Thymus (tissue), 14 donors: ENCODE measurements at places on chromosomes 3 and 15.

DNA sequence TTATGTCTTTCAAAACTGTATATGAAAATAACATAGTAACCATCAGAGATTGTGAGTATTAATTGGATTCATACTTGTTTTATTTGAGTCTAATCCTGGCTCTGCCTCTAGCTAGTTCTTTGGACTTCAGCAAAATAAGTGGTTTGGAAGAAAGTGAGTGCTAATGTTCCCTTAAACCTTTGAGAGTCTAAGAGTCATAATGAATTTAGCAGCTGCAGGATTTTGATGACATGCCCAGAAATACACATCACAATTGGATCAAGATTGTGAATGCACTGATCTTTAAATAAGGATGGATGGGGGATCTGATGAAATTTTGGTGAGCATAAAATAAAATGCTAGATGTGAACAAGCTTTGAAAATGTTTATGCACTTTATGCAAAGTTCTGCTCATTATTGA, 79.9 kb upstream of the FAM98B start:
- no peak for DNase-seq

- no peak for DNase-seq
These were observed 16.9 kb downstream of the ACAA1 start for GRCh38 chr3:38119821-38120692.

DNA sequence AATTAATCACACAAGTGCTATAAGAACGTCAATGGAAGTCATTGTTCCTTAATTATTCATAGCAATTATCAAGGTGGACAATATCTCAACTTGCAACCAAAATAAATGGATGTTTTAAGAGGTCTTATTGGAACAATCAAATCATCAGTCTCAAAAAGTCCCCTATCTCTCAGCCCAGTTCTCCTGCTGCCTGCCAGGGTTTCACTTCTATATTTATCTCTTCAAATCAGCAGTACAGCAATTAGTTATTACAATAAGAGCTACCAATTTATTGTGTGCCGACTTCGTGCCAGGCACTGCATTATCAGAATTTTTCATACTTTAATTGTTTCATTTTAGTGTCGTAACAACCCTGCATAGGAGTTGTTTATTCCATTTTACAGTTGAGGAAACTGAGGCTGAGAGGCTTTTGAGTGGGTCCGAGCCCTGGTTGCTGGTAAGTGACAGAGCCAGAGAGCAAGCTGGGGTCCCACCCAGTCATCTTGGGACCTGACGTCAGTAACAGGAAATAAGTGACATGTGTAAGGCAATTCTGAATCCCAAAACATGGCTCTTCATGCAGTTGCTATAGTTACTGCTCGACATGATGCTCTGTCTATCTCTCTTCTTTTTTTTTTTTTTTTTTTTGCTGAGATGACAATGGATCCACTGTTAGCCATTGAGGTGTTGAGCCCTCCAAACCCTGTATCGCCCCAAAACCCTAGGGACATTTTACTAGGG, 8.8 kb upstream of the KCTD6 start:
- no peak for DNase-seq

GRCh38 chr3:65674226-65674625, 364.5 kb downstream of the MAGI1 start:
- no peak for DNase-seq

DNA sequence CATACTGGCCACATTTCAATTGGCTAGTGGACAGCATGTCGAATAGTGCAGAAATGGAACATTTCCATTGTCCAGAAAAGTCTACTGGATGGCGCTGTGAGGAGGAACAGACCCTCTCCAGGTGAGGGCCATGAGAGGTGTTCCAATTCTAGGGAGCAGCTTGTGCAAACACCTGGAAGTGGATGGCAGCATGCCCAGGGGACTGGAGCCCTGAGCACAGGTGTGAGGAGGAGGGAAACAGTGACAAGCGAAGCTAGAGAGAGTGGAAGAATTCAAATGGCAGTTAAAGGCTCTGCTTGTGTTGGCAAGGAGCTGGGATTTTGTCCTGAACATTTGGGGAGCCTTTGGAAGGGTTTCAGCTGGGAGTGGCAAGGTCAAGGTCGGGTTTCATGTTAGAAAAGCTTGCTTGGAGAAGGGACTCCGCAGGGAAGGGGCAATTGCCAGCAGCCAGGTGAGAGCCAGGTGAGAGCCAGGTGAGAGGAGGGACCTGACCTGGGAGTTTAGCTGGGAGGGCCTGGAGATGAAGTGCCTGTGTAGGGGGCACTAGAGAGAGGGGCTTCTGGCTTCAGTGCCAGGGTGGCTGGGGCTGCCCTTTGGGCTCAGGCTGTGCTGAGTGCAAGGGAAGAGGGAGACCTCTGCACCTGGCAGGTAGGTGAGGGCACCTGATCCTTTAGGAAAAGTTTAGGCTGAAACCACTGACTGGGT, 93.8 kb downstream of the LINGO1 start:
- DNase-seq = no peak

DNA sequence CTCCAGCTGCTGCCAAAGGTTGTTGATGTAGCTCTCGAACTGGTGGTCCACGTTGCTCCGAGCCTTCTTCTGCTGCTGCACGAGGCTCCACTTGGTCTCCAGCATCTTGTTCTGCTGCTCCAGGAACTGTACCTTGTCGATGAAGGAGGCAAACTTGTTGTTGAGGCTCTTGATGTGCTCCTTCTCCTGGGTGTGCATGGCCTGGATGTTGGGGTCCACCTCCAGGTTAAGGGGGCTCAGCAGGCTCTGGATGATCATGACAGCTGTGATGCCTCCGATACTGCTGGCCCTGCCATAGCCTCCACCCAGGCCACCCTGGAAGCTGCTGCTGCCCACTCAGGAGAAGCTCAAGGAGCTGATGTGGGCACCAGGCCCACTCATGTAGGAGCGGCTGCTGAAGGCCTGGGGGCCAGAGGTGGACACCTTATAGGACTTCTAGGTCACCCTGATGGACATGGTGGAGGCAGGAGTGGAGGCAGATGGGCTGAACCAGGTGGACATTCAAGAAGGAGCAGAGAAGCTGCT, 14.9 kb upstream of the PSTPIP1 start:
- no peak for DNase-seq

DNA sequence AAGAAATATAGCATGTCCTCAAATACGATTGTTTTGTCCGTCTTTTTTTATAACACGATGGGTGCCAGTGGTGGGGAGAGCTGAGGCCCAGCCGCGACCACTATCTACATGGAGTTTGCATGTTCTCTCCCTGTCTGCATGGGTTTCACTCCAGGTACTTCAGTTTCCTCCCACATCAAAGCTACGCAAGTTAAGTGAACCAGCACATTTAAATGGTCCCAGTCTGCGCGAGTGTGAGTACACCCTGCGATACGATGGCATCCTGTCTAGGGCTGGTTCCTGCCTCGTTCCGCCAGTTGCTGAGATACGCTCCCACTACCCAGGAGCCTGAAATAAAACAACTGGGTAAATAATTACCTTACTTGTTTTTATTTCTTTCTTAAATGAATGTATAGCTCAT, 40.6 kb downstream of the ATP13A3 start:
- DNase-seq = no peak

DNA sequence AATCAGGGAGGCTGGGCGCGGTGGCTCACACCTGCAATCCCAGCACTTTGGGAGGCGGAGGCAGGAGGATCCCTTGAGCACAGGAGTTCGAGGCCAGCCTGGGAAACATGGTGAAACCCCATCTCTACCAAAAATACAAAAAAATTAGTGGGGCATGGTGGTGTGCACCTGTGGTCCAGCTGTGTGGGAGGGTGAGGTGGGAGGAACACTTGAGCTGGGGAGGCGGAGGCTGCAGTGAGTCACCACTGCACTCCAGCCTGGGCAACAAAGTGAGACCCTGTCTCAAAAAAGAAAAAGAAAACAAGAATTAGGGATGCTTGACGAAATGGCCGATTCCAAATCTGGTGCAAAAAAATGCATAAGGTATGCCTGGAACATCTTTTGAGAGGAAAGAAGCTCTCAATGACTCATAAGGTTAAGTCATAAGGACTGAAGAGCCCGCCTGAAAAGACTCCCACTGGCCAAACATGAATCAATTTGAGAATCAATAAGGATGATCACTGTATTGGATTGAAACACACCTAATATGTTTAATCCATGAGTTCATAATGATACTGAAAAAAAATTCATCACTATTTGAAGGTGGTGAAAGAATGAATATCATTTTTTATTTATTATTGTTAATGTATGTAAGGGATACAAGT, 27.7 kb downstream of the BLM start:
- DNase-seq = no peak

DNA sequence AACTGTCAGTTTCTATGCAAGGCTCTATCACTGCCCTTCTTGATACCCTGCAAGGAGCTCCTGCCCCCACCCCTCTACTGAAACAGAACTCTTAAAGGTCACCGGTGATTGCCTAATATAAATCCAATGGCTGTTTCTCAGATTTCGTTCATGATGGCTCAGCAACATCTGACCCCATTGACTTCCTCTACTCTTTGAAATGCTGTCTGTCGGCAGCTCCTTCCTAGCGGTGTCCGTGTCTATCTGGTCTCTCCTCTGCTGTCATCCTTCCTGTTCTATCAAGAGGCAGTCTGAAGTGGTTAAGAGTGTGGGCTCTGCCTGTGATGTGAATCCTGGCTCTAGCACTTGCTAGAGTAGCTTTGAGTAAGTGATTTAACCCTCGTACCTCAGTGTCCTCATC, 5.5 kb downstream of the TMEM266 start:
- DNase-seq = no peak

- DNase-seq = no peak
These were observed 29.6 kb upstream of the SECISBP2L start for GRCh38 chr15:49075881-49076280.

- DNase-seq = no peak
These were observed 96.6 kb downstream of the LRIG1 start for GRCh38 chr3:66404197-66404596.

GRCh38 chr3:101261506-101261905, 58.9 kb downstream of the IMPG2 start:
- no peak for DNase-seq

DNA sequence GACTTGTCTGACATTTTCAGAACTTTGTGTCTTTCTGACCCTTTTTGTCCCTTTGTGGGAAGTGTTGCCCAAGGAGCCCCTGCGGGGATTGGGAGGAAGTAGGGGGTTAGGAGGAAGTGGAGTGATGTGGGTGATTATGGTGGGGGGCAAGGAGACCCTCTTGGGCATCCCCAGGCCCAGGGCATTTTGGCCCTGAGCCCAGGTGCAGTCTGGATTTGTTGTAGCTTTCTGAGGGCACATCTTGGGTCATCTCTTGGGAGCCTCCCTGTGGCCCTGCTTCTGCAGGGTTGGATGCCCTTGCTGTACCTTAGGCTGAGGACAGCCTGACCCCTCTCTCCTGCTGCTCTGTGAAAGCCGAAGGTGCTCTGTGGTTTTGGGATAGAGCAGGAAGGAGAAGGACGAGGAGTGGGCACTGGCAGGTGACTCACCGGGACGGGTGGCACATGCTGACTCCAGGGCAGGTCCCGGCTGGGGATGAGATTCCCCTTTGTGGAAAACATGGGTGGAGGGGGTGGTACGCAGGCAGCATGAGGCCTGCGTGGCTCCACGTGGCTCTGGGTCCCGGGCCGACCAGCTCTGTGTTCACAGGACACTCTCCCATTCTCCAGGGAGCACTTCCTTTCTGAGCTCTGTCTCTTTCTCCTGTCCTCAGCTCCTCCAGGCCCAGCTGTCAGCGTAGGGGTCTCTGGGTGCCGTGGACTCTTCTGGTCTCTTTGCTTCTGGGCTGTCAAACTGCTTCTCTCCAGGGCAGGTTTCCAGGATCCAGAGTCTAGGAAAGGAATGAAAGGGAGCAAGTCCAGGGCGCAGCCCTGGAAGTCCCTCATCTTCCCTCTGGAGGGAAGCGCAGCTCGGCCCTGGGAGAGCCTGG, 11.8 kb downstream of the CD276 start:
- DNase-seq = no peak

- no peak for DNase-seq
These were observed 2.6 kb downstream of the PLCD1 start for GRCh38 chr3:38026856-38027255.

GRCh38 chr3:10962481-10963036, 30.0 kb upstream of the SLC6A1 start:
- DNase-seq = no peak

DNA sequence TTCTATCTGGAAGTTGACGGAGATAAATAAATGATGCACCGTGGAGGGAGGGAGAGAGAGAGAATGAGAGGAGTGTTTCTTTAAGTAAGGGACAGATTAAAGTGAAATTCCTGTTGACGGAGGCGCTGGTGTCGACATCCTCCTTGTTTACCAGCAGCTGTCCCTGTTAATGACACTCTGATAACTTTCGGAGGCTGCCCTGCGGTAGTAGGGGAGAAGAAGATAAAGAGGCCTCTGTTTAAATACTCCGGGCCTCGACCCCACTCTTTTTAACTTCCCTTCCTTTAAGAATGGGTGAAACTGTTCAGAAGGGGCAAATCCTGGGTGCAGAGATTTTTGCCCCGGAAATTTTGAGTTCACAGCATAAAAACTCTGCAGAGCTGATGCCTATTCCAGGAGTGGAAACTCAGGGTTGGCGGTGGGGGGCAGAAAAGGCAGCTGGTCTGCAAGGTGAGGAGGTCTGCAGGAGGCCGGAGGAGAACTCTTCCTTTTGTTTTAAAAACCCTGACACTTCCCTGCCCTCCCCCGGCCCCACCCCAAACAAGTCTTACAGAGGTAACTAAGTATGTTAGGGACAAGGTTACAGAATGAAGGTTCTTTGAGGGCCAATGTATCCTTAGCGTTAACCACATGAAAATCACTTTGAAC, 276.6 kb upstream of the NR2F2 start:
- no peak for DNase-seq

- no peak for DNase-seq
These were observed 13.6 kb downstream of the PDZRN3 start for GRCh38 chr3:73611176-73611575.

- DNase-seq = no peak
These were observed 34.9 kb downstream of the SIN3A start for GRCh38 chr15:75416584-75416983.

DNA sequence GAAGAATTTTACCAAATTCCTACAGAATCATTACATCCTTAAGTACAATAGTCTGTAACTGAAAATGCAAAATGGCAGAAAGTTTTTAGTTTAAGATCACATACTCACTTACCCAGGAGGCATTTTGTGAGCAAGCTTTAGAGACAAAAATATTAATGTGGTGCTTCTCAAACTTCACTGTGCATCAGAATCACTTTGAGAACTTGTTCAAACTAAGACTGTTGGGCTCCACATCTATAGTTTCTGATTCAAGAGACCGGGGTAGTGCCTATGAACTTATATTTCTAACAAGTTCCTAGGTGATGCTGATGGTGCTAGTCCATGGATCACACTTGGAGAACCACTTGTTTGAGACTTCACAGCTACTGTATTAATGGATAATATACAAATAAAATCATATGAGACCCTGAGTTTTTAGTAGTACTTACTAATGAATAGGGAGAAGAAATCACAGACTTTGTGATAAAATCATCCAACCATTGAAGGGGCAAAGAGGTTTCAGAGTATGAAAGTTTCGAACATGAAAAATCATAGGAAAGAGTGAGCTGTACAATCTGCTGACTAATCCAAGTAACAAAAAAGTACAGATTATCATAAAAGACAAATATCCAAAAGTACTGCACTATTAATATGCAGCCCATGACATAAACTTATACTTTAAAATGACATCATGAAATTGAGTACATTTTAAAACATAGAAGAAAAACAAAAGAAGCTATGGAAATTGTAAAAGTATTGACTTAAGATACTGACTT, 110.3 kb downstream of the ADAM10 start:
- DNase-seq = no peak
